Small intestine (tissue), 16 donors: ENCODE measurements at places on chromosomes 1 and 21. TPM values are rescaled to one million over a fixed set of nuclear protein-coding genes. Genes with fewer than 3 reads are reported as not detected.

DNA sequence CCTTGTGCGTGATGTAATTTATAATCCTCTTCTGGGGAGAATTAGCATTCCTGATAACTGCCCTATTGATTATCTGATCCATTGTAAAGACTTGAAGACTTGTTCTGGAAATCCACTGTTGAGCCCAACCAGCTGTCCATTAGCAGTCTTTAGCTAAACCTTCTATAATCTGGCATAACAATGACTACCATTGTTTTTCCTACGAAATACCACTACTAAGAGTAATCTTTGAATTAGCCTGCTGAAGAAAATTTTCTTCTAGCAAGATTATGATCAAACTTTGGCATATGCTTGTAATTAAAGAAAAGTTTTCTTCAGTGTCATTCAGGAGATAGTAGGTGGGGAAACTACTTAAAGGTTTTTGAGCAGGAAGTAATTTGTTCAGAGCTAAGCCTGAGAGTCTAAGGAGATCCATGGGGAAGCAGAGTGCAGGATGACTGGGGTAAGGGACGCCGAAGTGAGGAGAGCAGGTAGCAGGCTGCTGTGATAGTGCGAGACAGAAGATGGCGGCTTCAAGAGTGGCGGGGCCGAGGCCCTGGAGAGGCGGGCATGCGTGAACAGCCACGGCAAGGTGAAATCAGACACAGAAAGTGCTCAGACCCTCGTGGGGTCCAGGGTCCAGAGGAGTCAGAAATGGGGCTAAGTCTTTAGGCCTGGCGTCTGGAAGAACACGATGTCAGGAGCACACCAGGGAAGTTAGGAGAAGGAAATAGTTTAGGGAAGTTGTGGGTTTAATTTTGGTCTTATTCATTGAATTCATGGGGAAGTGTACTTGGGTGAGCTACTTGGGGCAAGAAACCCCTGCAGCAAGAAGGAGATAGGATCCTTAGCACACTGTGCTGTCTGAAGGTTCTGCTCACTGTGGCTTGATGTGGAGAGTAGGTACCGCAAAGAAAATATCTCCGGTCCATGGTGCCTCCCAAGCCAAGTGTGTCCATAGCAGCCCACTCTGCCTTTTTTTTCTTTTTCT, 112.6 kb upstream of the ADAR start:
- DNase-seq: no peak
- no peak overlapping the region for H3K4me3 ChIP-seq
- no peak overlapping the region for H3K27ac ChIP-seq
- no peaks in the 10 kb centered on the region for H3K36me3 ChIP-seq
- no peaks in the 10 kb centered on the region for H3K27me3 ChIP-seq

Gene BCAN
- polyA plus RNA-seq: 0.36 TPM

DNA sequence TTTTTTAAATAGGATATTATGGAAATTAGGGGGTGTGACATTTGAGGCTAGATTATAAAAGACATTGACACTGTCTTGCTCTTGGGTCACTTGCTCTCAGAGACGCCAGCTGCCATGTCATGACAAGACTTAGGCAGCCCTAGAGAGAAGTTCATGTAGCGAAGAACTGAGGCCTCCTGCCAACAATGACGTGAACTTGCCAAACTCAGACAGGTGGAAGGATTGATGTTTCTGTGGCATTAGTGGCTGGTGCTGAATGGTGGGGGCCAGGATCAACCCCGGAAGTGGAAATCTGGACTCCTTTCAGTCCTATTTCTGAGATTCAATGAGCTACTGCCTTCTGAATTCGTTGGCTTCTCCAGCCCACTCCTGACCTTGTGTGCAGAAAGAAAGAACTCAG, 14.7 kb downstream of the NCF2 start:
- H3K27ac ChIP-seq: no peak overlapping the region
- H3K27me3 ChIP-seq: no peaks in the 10 kb centered on the region
- H3K36me3 ChIP-seq: no peaks in the 10 kb centered on the region
- H3K4me3 ChIP-seq: no peak overlapping the region
- H3K4me1 ChIP-seq: no peaks in the 10 kb centered on the region

Gene LCE1F
- not detected for polyA plus RNA-seq
